ENCODE measurements at places on chromosomes 3 and 15.

- no peak for DNase-seq
Observed at GRCh38 chr3:171192176-171192854, 165.8 kb upstream of the SLC2A2 start.

DNA sequence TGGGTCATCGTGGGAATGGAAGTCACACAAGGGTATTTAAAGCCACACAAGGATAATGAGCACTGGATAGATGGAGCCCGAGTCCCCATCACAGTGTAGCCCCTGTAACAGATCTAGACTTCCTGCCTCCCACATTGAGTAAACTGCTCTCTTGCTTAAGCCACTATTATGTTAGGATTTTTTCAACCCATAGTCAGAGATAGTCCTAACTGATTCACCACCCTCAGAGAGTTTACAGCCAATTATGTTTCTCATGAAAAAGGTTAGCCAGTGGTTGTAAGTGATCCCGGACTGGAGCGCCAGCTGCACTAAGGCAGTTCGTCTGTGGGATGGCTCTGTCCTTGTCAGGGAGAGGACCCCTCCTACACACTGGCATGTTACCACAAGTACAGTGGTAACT, 77.0 kb downstream of the KLF13 start:
- no peak for DNase-seq

- DNase-seq: no peak
Observed at GRCh38 chr15:35014241-35014640, 26.2 kb upstream of the ZNF770 start.

DNA sequence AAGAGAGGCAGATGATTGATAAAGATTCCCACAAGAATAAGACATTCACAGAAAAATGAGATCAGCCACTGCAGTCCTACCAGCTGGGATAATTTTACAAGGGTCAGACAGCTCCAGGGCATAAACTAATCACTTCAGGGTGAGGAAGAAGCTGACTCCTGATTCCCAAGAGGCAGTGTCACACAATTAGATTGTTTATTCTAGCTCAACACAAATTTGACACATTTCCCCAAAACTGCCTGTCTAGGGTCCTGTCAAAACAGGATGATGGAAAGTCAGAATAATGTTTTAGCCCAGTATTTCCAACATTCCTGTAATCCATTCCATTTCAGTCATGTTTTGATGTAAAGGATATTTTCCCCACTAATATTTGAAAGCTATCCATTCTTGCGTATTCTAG, 110.8 kb downstream of the TNIK start:
- no peak for DNase-seq
